ENCODE measurements at places on chromosomes 2 and 18. TPM values are rescaled to one million over a fixed set of nuclear protein-coding genes. Genes with fewer than 3 reads are reported as not detected.

GRCh38 chr2:20671736-20672080 lies 4.8 kb downstream of the GDF7 start:
- DNase-seq, result no peak

Gene MALL
- total RNA-seq, result 2.2 TPM

Gene DNAH6
- total RNA-seq, result under 0.01 TPM

GRCh38 chr18:34957864-34958259 lies 83.4 kb upstream of the MAPRE2 start:
- no peak for DNase-seq

- DNase-seq, result peak; percentile 99
These were observed 9.4 kb upstream of the COLEC11 start for GRCh38 chr2:3585261-3586109.

DNA sequence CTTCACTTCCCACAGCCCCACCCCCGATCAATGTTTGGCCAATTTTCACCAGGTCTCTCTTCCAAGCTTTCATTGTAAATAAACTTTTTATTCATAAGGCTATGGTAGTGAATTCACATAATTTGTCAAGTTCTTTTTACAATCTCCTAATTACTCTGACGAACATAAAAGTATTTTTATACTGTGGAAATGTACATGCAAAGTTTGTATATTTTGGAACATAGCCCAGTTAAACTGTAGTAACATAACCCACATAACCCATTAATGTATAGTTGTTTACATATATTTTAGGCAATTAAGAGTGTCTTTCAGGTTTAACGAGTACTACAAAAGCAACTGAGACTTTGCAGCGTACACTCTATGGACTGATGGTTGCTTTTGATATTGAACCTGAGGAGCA lies 228.3 kb upstream of the ERBB4 start:
- DNase-seq, result no peak

DNA sequence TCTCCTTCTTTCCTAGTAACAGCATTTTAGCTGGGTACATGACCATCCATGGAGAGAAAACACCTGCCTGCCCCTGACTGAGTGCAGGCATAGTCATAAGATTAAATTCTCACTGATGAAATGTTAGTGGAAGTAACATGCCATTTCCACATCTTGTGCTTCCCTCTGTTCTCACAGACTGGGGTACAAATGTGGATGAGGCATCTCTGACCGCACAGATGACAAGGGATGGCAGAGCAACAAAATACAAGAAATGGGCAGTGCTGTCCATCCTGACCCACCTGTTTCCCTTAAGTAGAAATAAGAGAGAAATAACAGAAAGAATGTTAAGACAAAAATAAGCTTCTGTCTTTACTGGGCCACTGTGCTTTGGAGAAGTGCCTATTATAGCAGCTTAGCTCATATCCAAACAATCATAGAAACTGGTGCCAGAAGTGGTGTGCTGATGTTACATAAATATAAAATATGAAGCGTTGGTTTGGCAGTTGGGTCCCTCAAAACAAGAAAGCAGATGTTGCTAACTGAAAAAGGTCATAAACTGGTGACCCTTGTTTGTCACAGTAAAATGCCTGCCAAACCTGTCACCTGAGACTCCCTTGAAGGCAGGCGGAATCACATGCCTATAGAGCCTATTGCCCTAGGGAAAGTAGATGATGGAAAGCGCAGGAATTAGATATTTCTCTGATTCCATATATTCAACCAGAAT lies 72.4 kb upstream of the CCDC150 start:
- no peak for DNase-seq

Gene CDKL4
- 4.3 TPM for total RNA-seq

- DNase-seq, result no peak
These were observed 367.8 kb upstream of the HS6ST1 start for GRCh38 chr2:128686497-128686859.

Gene ACTR1B
- total RNA-seq, result 70.4 TPM

DNA sequence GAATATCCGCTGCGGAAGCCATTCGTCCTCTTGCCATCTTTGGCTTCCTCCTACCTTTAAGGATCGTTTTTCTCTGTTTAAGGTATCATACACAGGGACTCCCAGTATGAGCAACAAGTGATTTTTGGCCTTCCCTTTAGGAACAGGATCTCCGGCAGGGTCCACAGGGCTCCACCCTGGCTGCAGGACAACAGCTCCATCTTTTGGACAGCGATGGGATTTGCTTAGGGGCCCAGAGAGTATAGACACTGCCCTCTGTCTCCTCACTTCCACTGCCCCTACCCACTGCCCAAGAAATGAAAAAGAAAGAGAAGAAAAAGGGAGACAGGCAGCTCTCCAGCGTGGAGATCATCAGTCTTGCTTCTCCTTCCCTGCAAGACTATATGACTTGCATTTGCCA lies 224.5 kb downstream of the UXS1 start:
- DNase-seq, result no peak

DNA sequence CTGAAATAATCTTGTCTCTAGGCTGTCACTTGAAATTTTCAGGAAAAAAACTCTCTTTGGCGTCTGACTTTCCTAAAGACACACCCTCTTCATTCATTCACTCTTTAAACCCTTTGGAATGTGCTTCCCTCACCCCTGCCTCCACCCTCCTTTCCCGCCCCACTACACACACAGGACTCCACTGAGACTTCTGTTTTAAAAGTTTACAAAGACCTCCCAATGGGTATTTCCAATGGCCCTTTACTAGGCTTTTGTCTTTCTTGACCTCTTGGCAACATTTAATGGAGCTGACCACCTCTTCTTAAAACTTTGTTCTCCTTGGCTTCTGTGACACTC lies 96.1 kb downstream of the RBMS1 start:
- DNase-seq, result peak; percentile 40

- no peak for DNase-seq
These were observed 10.7 kb downstream of the EIF2AK2 start for GRCh38 chr2:37146062-37146461.

Gene PPP1R1C
- total RNA-seq, result 0.32 TPM

- no peak for DNase-seq
These were observed 1071.9 kb upstream of the CDH2 start for GRCh38 chr18:29248805-29249204.

Gene CFAP221
- total RNA-seq, result not detected

Gene GKN1
- 0.32 TPM for total RNA-seq

DNA sequence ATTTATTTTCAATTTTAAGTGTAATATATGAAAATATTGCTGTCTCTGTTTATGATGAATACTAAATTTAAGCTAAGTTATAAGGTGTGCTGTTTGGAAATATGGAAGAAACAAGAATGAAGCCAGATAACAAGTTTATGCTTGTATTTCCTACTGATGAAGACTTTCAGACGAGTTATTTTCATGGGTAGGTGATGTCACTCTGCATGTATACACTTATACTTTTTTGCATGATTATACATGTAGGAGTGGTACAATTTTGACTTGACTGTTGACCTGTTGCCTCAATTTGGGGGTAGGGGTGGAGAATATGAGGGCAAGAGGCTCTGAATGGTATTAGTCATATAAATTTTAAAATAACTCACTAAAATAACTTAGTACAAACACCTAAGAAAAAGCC lies 133.7 kb downstream of the HAUS1 start:
- no peak for DNase-seq

- no peak for DNase-seq
These were observed 130.3 kb upstream of the CCDC68 start for GRCh38 chr18:55089610-55090009.

GRCh38 chr2:202721621-202722020 lies 86.9 kb downstream of the FAM117B start:
- peak; percentile 91 for DNase-seq

Gene LYPD1
- total RNA-seq, result 34.5 TPM

Gene CCL20
- total RNA-seq, result 0.43 TPM

- no peak for DNase-seq
These were observed 82.5 kb downstream of the DIS3L2 start for GRCh38 chr2:232043966-232044365.

Gene SALL3
- not detected for total RNA-seq

GRCh38 chr2:108911401-108911800 lies 77.6 kb downstream of the EDAR start:
- DNase-seq, result no peak

DNA sequence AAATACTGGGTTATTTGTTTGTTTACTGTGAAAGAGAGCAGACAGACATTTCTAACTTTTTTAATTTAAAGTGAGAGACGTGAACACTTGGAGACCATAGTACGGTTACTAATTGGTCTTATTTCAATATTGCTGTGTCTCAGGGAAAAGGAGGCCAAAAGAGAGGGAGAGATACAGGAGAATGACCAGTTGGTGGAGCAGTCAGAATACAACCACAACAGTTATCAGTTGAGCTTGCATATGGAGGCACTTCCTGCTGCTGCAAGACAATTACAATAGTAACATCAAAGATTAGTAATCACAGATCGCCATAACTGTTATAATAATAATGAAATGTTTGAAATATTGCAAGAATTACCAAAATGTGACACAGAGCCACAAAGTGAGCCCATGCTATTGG lies 58.2 kb downstream of the TWSG1 start:
- no peak for DNase-seq

GRCh38 chr2:241818943-241819270 lies 9.9 kb downstream of the NEU4 start:
- DNase-seq, result no peak

- no peak for DNase-seq
These were observed 418.0 kb upstream of the ST6GAL2 start for GRCh38 chr2:107303964-107304363.

Gene REG1B
- not detected for total RNA-seq

Gene ALPP
- not detected for total RNA-seq

DNA sequence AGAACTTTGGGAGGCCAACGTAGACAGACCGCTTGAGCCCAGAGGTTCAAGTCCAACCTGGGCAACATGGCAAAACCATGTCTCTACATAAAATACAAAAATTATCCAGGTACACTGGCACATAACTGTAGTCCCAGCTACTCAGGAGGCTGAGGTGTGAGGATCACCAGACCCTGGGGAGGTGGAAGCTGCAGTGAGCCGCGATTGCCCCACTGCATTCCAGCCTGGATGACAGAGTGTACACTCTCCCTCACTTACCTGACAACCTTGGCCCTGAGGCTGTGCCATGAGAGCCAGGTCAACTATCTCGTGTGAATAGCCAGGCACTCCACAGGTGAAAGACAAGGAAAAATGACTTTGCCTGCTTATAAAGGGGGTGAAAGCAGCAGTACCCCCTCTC lies 39.3 kb downstream of the CBLN2 start:
- DNase-seq, result no peak

DNA sequence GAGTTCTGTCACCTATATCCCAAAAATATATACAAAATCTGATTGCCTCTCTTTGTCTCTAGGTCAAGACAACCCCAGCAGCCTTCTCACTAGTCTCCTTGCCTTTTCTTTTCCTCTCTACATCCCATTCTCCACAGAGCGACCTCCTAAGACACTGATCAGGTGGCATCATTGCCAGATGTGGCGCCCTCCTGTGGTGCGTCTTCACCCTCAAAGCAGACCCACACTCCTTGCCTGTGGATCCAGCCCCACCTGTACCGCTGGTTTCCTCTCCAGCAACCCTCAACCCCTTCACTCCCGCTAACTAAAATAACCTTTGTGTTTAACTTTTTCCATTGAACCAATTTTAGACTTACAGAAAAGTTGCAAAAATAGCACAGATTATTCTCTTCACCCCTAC lies 273.3 kb downstream of the GLI2 start:
- peak; percentile 17 for DNase-seq

DNA sequence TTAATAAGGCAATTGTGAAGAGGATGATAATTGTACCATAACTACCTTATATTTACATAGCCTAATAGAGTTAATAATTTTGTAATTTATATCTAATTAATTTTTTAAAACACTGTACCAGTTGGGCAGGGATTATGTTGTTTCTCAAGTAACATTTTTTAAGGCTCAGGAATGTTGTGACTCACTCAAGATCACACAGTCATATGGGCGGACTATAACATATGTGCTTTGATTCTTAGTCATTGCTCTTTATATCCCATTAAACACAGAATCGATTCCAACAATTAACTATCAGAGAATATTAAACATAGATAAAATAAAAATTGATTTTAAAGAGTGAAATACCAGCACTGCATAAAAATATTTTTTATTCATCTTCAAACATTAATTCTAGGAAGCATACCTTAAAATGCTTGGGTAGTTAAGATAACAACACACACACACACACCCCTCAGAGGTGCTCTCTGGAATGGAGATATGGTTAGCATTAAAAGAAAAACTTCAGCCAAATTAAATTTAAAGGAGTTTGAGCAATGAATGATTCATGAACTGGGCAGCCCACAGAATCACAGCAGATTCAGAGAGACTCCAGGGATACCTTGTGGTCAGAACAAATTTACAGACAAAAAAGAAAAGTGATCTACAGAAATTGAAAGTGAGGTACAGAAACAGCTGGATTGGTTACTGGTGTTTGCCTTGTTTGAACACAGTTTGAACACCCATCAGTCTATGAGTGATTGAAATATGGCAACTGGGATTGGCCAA lies 869.4 kb upstream of the ID2 start:
- peak; percentile 16 for DNase-seq

GRCh38 chr18:77763530-77764145 lies 514.0 kb downstream of the GALR1 start:
- no peak for DNase-seq

DNA sequence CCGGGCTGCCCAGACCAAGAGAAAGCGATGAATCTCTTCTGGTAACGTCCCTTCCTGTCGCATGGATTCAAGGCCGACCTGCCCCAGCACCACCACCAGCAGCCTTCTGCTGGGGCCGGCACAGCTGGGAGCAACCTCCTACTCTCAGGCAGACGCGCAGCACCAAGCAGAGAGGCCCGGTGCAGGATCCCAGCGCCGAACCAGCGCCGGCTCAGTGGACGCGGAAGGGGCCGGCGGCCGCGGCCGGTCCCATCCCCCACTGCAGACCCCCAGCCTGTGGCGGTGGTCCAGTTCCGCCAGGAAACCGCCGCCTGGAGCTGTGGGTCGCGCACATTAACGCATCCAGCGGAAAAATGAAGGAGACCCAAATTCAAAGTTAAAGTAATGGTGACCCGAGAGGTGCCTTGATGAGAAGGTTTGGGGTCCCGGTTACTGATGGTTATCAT lies 525 bp upstream of the MAL start:
- DNase-seq, result no peak

DNA sequence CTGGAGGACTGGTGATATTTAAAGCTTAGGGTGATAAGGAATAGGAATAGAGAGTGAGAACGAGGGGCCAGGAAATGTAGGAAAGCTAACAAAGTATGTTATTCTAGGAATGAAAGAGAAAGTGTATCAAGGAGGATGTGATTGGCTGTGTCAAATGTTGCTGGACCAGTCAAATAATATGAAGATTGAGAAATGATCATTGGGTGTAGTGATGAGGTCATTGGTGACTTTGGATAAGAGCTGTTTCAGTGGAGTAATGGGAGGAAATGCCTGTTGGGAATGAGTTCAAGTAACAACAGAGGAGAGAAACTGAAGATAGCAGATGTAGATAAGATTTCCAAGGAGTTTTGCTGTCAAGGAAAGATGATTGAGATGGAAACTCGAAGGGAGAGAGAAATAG lies 74.4 kb downstream of the UBE2E3 start:
- DNase-seq, result no peak

- no peak for DNase-seq
These were observed 148.4 kb downstream of the FAM124B start for GRCh38 chr2:224253464-224253863.

DNA sequence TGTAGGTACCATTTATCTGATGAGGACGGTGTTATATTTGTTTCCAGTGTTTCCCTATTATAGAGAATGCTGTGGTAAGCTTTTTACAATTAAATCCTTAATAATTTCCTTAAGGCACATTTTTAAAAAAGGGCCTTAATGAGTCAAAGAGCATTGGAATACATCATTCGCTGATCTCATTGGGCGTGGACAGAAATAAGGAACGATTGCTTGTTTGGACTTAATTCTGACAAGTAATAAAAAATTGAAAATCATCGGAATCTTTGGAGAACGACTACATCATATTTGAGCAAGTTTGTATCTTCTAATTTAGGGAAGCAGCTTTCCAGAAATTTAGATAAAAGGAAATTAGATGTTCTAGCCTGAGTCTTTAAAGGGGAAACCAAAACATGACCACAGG lies 11.3 kb downstream of the AGPS start:
- DNase-seq, result no peak

Measured in fibroblast of villous mesenchyme (primary cell).